ENCODE measurements at places on chromosomes 12 and 14.

DNA sequence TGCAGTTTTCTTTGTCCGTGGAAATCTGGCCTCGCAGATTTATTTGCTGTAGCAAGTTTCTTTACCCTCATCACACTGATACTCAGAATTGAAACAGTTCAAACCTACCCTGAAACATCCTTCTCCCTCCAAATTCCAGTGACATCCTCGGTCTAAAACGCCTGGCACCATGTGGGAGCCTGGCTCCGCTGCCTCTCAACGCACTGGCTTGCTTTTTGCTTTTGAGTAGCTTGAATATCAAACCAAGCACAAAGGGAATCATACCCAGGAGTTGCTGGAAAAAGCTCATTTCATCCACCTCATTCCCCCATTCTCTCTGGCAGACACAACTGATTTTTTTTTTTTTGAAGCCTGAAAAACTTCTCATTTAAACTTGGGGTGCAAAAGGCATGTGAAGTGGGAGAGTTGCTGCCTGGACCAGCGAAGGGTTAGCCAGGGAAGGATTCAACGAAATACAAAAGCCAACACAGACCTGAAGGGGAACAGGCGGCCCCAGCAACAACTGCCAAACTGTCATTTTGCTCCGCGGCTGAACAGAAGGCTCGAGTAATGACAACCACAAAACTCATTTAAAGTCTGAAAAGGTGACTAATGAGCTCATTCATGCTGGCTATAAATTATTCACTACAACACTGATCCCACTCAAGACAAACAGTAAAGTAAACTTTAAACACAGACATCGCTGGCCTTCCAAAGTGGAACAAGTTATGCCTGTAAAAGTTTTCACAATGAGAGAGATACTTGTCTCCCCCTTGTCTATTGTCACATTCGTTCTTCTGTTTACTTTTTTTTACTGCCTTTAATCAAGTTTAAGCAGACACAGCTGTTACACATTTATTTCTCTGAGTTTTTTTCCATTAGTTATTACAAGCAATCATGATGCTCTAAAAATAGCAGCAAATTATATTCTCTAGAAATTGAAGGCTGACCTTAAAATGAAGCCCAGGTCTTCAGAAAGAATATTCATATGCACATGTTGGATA, 12.5 kb upstream of the FOXN3 start:
- DNase-seq: peak; percentile 48

- peak; percentile 11 for DNase-seq
These were observed 795.5 kb downstream of the C12orf50 start for GRCh38 chr12:87233671-87234070.

GRCh38 chr12:46361667-46362034, 10.9 kb downstream of the SLC38A2 start:
- no peak for DNase-seq

GRCh38 chr12:96239711-96240635, 45.8 kb downstream of the ELK3 start:
- no peak for DNase-seq

DNA sequence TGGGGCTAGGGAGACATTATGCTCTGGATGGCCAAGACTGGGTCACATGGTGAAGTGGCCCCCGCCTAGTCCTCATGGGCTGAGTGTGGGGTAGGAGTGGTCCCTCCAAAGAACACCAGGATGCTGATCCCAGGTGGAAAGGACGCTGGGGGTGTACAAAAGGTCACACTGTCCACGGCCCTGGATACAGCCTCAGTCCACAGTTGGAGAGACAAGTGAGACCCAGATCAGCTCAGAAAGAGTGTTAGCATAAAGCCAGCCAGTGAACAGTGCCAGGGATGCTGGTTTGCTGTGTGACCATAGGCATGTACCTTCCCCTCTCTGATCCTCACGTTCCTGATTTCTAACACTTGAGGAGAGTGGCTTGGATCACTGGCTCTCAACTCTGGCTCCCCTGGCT, 13.4 kb upstream of the OAS2 start:
- DNase-seq: no peak

GRCh38 chr12:64265839-64266238, 43.7 kb upstream of the KICS2 start:
- DNase-seq: no peak

DNA sequence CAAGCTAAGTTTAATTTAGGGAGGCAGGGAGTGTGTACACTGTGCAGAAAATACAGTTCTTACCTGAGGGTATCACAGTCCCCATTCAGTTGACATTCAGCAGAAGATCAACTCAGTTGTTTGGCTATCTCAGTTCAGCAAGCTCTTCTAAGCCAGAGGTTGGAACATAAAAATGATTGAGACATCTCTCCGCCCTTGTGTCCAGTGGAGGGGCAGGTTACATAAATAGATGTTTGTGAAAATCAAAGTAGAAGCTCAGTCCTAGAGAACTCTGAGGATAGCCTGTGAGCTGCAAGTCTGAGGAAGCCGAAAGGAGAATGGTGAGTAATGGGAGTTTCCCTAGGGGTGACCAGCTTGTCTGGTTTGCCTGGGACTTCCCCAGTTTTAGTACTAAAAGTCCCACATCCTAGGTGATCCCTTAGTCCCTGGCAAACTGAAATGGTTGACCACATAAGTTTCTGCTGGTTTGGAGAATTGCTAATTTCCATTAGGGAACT, 251.4 kb upstream of the ATP2B1 start:
- no peak for DNase-seq

DNA sequence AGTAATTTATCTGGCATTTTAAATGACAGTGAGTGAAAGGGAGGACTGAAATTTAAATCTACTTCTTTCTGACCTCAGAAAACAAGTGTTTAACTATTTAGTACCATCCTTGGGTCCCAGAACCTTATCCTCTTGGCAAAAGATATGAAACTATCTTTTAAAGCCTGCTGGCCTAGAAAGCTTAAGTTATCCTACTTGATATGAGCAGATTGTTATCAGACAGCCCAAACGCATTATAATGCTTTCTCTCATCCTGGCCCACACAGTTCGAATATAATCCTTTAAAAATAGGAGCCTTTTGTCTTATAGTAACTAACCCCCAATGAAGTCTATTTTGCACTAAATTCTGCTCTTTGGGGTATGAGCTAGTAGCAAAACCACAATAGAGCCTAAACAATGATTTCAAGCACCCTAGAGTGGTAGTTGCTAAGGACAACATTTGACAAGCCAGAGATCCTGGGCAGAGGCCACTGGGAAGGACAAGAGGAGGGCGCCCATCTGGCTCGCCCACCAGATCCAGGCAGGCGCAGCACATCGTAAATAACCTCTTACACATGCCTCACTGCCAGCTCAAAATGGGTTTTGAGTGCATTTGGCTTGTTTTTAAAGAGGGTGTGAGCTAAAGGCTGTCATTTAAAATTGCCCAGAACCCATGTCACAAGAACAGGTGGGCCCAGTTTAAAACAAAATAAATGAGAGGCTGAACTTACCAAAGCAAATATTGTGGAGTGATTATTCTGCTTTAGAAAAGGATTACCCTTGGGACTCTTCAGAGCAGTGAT, 37.7 kb upstream of the CRY1 start:
- no peak for DNase-seq

GRCh38 chr14:71913342-71913741, 18.9 kb upstream of the RGS6 start:
- no peak for DNase-seq

DNA sequence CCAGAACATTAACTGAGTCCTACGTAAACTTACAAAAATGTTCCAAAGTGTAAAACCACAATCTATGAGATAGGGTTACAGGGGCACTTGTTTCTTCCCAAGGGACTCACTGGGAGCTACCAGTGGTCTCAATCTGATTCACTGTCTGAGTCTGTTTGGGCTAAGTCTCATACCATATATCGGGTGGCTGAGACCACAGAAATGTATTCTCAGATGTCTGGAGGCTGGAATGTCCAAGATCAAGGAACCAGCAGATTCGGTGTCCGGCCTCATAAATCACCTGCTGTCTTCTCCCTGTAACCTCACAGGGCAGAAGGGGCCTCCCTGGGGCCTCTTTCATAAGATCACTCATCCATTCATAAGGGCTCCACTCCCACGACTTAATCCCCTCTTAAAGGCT, 616.3 kb upstream of the TMEM132C start:
- DNase-seq: peak; percentile 91

DNA sequence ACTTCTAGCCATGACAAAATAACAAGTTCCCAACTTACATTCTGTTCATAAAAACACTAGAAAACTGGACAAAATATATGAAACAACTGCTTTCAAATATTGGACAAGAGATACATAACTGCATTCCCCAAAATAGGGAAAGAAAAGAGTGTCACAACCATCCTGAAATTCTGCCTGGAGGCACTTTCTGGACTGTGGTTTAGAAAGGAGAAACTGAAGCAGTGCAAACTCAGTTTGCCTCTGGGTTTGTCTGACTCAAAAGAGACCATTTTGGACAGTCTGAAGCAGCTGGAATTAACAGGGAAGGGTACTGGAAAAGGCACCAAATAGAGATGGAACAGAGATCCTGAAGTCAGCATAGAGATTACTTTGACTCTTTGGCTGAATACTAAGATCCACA, 11.3 kb upstream of the SYT1 start:
- DNase-seq: no peak

DNA sequence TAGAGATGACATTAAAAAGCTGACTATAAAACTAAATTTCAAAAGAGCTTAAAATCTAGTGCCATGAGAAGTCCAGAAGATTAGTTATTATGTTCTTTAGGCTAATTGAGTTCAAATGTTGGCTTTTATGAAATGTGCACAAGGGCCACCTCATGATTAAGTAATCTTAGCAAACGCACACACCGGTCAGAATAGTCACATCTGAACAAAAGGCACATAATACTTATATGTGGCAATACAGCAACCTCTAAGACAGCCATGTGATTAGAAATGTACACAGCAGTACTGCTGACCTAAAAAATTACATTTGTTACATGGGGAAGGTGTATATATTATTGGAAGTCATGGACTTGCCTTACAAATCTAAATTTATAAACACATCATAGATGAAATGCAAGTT, 344.7 kb upstream of the GARIN6 start:
- DNase-seq: no peak

- DNase-seq: no peak
These were observed 24.3 kb downstream of the NCKAP5L start for GRCh38 chr12:49803693-49804450.

- DNase-seq: no peak
These were observed 80.8 kb downstream of the MNAT1 start for GRCh38 chr14:60815371-60815770.

GRCh38 chr14:100374876-100375265, 51.7 kb downstream of the SLC25A47 start:
- peak; percentile 12 for DNase-seq

DNA sequence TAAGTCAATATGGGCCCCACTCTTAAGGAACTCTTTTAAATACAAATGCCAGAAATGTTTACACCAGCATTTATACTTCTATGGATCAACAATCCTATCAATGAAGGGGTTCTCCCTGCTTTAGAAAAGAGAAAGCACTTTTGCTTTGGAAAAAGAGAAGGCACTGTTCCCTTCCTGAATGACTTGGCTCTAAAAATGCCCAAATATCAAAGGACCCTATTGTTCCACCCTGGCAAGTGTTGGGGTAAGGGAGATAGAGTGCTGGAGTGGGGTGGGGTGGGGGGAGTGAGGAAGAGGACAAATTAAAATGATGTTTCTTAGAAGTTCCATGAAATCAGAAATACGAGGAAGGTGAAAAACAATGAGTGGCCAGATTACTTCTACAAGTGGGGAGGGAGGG, 131.6 kb upstream of the GRIN2B start:
- DNase-seq: no peak

GRCh38 chr12:54996205-54996604, 11.6 kb upstream of the TESPA1 start:
- no peak for DNase-seq

DNA sequence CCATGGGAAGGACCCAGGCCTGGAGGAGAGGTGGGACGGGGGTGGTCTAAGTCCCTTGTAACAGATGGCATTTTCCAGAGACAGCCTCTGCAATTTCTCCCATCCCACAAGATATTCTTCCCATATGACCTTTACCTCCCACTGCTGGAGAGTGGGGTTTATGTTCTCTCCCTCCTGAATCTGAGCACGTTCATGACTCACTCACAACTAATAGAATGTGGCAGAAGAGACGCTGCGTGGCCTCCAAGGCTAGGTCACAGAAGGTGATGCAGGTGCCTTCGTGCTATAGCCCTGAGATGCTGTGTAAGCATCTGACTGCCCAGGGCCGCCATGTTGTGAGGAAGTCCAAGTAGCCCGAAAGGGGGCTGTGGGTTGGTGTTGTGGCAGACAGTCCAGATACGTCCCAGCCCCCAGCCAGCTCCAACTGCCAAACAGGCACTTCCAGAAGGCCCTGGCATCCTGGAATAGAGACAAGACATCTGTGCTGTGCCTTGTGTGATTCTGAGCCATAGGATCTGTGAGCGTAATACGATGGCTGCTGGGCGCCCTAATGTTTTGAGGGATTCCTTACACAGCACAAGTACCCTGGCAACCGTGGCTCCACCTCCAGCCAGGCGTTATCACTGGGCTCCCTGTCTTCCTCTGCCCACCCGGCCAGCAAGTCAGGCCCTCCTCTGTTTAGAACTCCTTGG, 56.1 kb upstream of the NCOR2 start:
- no peak for DNase-seq

DNA sequence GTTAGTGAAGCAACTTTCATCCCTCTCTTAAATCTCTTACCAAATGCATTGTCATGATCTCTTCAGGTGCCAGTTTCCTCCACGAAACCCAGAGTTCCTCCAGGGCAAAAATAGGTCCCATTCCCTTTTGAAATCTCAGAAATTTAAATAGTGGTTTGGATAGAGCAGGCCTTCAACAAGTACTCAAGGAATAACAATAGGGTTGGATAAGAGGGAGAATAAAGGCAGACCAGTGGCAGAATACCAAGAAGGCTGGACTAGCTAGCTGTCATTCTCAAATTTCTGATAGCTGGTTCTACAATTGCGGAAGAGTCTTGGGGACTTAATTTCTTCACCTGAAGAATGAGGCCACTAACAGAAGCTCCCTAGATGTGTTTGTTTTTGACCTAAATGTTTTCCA, 62.5 kb downstream of the PKP2 start:
- no peak for DNase-seq

DNA sequence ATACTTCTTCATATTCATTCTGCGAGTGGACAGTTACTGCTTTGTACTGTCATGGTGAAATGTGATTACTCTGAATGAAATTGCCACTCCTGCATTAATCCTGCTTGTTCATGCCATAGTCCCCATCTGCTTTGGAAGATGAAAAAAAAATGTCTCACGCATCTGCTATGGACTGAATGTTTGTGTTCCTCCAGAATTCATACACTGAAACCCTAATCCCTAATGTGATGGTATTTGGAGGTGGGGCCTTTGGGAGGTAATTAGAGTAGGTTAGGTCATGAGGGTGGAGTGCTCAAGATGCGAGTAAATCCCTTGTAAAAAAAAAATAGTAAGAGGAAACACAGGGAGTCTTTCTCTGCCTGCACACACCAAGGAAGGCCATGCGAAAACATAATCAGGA, 427.2 kb downstream of the TMTC2 start:
- DNase-seq: no peak

DNA sequence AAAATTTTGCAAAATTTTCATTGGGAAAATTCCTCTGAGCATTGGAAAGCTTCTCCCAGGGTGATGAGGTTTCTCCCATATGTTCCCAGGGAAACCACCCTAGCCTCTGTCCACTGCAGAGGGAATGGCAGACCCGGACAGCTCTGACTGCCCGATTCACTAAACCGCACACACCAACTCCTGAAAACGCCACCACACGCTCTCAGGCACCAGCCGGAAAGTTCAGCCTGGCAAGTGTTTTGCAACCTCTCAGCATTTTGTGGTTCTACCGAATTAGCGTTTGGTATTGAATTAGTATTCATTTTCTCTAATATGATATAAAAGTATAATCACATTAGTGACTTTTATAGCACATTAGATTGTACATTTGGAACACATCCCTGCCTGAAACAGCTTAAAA, 213.4 kb downstream of the PHETA1 start:
- no peak for DNase-seq

GRCh38 chr14:81681541-81681940, 147.9 kb upstream of the SEL1L start:
- no peak for DNase-seq

Data from astrocyte of the spinal cord (primary cell).